GM13977 (cell line): ENCODE measurements at places on chromosomes 7 and 10.

DNA sequence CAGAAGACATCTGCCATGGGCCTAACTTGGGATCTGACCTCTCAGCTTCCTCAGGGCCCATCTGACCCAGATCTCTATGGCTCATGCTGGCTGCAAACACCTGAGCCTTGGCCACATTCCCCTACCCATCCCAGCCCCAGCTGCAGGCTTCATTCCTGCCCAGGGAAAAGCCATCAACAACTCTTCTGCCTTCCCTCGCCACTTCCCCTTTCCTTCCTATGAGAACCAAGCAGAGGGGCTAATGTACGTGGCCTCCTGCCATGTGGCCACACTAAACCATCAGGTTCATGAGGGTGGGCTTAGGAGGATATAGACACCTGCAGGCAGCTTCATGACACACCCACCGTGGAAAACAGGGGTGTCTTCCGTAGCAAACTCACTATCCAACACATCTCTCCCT lies 312.2 kb downstream of the GALNT17 start:
- DNase-seq: no peak

DNA sequence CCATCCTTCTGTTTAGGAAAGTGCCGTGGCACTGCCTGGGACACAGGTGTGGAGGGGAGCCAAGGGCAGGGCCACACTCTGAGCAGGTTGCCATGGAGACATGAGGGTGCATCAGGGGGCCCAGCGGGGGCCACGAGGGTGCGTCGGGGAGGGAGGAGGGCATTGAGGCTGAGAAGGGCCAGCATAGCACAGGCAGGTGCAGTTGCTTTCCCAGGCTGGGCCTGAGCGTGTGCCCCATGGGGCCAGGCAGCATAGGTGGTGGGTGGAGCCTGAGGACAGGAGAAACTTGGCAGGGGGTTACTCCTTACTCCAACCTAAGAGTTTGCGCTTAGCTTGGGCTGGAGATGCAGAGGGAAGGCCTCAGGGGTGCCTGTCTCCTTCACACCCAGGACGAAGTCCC lies 15.2 kb downstream of the YKT6 start:
- DNase-seq: no peak

DNA sequence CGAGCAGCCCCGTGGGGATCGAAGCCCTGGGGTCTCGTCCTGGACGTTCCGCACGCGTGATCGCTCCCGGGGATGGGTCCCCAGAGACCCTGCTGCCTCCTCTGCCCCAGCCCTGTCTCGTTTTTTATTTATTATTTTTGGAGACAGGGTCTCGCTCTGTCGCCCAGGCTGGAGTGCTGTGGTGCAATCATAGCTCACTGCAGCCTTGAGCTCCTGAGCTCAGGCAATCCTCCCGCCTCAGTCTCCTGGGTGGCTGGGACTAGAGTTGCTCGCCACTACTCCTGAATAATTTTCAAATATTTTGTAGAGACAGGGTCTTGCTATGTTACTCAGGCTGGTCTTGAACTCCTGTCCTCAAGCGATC lies 319 bp upstream of the STX1A start:
- DNase-seq: no peak

DNA sequence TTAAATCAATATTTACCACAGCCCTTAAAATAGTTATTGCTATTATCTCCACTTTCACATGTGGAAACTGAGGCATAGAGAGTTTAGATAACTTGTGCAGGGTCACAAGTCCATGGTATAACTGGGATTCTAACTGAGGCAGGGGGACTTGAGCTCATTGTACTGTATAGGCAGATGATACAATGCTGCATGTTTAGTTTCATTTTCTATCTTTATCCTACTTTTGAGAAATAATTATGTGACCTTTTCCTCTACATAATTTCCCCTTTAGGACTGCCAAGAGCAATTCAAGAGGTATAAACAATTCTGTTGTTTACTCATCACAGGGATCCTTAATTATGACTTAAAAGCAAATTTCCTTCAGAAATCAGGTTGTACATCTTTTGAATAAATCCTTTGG lies 193.1 kb downstream of the SUGCT start:
- DNase-seq: no peak

DNA sequence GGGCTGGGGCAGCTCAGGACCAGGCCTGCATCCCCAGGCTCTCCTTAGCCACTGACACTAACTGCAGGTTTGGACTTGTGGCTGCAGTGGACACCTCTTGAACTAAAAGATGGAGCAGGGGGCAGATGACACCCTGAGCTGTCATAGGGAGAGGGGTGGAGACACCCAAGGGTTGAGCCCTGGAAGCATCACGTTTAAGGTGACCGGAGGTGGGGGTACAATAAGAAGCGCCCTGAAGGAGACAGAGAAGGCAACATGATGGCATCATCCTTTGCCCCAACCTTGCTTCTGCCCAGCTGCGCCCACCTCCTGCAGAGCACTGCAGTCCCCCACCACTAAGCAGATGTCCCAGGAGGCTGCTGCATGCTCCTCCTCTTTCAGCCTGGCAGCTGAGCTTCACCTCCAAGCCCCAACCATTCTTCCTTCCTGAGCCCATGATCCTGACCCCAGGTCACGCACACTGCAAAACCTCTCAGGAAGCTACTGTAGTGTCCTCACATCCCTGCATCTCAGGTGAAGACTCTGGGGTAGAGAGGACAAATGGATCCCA lies 25.5 kb downstream of the OGDHL start:
- no peak for DNase-seq

- no peak for DNase-seq
Observed at GRCh38 chr7:150803161-150803860, 2.7 kb downstream of the TMEM176A start.

- DNase-seq: no peak
Observed at GRCh38 chr7:90518630-90519029, 49.2 kb downstream of the PTTG1IP2 start.

- DNase-seq: no peak
Observed at GRCh38 chr7:36185756-36186155, 32.7 kb downstream of the EEPD1 start.

GRCh38 chr7:139669106-139670061 lies 108.4 kb downstream of the HIPK2 start:
- no peak for DNase-seq

DNA sequence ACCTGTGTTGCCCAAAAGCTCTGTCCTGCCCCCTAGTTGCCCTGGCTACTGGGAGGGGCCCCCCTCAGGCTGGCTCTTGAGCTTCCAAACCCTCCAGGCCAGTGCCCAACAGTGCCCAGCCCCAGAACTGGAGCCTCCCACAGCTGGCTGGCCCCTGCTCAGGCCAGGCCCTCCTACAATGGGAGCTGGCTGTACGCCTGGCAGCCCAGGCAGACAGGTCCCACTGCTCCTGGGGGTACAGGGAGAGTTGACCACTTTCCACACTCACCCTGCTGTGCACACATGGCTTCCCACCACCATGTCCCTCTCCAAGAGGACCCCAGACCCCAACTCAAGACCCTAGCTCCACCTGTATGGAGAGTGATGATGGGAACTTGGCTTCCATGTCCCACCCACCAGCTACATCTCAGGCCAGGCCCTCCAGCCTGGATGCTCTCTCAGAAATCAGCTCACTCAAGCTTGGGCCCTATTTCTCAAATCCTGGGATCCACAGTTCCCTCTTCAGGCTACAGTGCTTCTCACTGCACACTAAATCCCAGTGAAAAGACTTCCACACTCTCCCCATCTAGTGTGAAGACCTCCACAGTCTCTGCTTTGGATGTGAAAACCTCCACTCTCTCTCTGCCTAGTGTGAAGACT lies 92.6 kb downstream of the OAT start:
- no peak for DNase-seq

- peak; percentile 18 for DNase-seq
Observed at GRCh38 chr10:77004917-77005564, 632.6 kb downstream of the KCNMA1 start.

- no peak for DNase-seq
Observed at GRCh38 chr10:19811540-19811939, 4.7 kb upstream of the PLXDC2 start.

DNA sequence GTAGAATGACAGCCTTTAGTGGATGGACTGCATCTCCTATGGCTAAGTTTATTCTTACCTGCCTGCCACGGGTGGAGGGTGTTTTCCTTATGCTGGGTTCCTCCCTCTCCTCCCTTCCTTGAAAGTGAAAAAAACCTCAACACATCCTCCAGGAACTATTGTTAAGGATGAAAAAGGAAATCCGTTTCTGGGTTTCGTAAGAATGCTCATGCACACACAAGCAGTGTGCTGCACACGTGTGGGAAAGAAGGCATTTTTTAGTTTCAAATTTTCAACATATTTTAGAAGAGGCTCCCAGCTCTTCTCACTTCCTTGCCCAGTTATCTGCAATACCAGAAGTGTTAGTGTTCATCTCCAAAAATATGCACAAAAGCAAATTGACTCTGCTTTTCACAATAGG lies 90.6 kb downstream of the FAM171A1 start:
- DNase-seq: no peak

DNA sequence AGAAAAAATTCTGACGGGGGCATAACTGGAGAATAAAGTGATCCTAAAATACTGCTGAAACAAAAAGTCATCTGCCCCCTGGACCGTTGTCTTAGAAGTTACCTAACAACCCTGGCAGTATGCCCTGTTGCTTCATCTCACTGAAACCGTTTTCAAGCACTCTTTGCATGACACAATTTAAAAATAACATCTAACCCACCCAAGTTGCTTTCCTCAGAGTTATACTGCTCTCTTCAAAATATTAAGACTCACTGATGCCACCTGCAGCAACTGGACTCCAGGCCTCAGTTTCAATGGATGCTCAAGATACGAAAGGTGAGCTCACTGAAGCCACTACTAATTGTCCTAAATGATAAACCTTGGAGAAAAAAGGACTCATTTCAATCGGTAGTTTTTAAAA lies 57.4 kb downstream of the CDK6 start:
- peak; percentile 13 for DNase-seq

DNA sequence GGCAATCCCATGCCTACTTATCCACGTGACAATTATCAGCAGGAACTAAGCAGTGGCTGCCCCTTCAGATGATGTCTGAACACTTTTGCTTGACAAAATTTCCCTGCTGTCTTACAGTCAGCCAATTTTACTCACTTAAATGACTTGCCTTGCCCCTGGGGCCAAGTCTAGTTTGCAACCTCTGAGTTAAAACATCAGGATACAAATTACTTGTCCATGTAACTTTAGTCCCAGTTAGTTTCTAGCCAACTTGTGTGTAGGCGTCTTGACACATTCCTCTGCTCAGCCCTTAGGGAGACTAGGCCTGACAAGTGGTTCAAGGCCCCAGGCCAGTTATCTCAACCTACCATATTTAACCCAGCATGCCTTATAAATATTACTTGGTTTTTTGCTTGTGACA lies 11.6 kb upstream of the TYSND1 start:
- no peak for DNase-seq

DNA sequence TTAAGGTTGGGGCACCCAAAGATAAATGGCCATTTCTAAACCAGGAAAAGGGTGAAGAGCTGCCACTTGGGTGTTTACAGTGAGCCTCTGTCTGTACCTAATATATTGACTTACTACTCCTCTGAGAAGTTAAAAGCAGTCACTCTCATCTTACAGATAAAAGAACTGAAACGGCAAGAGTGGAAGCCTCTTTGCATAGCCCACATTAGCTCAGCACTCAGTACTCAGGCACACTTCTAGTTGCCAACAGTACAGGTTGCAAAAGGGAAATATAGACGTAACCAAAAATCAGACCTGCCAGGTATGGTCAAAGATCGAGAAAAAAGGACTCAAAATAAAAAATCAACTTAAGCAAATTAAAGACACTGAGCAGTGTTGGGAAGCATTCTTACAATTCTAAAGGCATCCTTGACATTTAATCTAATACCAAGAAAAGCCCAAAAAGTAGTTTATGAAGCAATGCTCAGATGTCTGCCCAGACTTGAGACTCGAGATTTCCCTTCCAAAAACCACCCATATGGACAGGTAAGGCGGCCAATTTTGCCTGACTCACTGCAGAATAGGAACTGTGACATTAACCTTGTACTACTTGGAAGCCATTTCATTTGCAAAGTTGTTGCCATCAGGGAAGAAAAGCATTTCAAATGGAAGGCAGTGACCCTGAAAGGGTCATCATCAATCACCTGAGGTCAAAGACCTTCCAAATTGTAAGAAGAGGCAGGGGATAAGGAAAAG lies 139.3 kb downstream of the SLC25A13 start:
- no peak for DNase-seq

GRCh38 chr10:106960812-106961211 lies 203.7 kb downstream of the SORCS1 start:
- no peak for DNase-seq

GRCh38 chr7:113636727-113637421 lies 281.9 kb downstream of the PPP1R3A start:
- no peak for DNase-seq

- DNase-seq: no peak
Observed at GRCh38 chr7:1552200-1552599, 3.8 kb downstream of the TMEM184A start.

DNA sequence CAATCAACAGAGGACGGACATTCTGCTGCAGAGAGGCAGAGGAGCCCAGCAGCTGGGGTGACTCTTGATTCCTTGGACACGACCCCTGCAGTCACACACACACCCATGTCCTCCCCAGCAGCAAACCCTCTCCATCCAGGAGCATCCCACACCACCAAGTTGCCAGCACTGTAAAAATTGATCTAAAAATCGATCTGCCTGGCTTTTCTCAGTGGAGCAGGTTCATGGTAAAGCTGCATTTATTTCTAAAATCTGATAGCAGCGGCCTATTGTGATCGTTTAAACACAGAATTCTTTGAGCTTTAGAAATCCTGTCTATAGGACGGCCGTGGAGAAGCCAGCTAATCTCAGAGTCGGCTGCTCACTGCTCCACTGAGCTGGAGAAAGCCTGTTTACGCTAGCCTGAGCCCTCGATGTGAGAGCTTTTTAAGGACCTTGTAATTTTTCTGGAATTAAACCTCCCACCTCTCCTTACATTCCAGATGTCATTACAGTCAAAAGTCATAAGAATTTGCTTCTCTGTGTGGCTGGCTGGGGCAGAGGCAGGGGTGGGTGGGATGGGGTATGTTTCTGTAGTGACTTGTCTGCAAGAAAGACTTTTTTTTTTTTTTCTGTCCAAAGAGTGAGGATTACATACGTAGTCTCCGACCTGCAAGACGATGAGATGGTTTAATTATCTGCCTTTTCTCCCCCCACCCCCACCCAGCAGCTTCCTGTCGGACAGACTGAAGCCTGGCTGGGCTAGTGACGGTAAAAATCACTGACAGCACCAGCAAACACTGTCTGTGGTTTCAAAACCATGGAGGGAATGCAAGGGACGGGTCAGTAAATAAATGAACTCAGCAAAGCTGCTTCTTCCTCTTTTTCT lies 31.6 kb downstream of the TRIM8 start:
- peak; percentile 24 for DNase-seq

GRCh38 chr10:80196270-80196949 lies 8.9 kb downstream of the ANXA11 start:
- DNase-seq: no peak
